ENCODE measurements at places on chromosomes 2 and 18.

DNA sequence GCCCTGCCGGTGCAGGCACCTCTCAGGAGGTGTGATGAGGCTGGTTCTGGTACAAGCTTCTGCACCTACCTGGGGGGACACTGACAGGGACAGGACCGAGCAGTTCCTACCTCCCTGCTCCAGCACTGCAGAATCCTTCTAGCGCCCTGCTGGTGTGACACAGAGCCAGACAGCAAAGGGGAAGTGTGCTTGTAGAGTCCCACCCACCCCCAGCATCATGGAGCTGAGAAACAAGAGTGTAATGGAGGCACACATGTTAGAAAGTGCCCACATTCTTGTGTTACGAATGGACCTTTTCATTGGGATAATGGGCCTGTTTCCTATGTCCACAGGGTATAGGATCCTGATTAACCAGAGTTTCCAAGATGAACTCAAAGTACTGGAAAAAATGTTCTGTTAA is 38.3 kb downstream of the OXER1 start:
- no peak for DNase-seq

DNA sequence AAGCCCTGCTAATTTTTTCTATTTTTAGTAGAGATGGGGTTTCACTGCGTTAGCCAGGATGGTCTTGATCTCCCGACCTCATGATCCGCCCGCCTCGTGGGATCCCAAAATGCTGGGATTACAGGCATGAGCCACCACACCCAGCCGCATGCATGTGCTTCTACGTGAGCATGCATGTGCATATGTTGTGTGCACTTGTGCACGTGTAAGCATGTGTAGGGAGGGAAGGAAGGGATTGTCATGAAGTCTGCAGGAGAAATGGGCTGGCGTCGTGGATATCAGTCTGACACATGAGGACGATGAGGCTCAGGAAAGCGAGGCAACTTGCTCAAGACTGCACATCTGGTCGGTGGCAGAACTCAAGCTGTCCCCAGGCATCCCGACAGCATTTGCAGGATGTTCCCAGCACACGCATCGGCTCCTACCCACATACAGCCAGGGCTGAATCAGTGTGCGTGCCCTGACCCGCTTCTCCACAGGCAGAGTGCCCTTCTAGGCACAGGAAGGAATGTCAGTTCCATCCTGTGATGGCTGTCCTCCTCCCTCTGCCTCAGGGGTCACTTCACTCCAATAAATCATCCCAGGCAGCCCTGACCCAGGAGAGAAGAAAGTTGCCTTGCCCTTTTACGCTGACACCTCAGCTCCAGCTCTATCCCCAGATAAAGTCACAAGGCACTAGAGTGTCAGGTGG is 49.9 kb upstream of the SLC14A2 start:
- DNase-seq: no peak

DNA sequence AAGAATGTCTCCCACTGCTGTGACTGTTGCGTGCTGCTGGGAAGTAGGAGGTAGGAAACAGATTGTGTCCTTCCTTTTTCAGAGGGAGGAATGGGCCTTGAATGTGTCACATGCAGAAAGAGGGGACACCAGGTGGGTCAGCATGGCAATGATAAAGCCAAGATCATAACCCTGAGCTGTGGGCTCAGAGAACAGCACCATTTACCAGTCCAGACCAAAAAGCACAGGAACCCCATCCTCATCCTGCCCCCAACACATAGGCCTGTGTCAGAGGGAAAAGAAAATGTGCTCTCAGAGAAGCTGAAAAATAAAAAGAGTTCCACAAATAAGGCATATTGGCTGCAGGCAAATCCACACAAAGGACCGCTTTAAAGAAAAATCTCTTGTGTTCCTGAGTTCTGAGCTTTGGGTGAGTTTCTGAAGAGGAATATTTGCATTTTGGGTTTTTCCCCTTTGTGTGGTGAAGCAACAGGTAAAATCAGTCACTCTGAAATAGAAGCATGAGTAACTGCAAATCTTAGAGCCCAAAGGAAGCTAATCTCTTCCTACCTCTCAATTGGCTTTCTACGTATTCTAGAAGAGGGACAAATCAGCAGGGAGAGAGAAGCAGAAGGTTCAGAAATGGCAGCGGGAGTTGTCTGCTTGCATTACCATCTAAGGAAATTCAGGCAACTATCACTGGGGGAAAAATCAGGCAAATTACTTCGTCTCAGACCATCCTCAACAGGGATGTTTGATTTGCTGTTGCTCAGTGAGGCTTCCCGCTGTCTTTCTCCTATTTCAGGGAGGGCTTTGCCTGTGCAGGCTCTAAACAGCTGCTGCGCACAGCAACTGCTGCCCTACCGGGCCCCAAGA is 106.8 kb downstream of the BCL11A start:
- no peak for DNase-seq

DNA sequence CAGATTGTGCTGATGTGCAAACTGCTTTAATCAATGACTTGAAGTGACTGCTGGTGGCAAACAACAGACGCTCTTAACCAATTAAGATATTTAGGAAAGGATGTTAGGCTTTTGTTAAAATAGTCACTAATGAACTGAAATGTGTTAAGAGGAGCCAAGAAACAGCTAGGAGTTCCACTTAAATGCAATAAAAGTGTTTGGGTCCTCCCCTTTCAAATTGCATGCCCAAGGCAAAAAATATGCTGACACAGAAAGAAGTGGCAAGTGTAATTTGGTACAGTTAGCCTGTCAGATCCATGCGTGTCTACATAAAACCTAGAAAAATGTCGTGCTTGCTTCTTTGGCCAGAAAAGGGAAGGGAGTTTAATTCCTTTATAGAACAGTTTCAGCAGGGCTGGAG is 61.9 kb downstream of the XRCC5 start:
- DNase-seq: no peak

- DNase-seq: no peak
Measured at GRCh38 chr18:75809926-75810255, 382.4 kb upstream of the SMIM21 start.

- no peak for DNase-seq
Measured at GRCh38 chr2:113734185-113734584, 22.3 kb downstream of the SLC35F5 start.

DNA sequence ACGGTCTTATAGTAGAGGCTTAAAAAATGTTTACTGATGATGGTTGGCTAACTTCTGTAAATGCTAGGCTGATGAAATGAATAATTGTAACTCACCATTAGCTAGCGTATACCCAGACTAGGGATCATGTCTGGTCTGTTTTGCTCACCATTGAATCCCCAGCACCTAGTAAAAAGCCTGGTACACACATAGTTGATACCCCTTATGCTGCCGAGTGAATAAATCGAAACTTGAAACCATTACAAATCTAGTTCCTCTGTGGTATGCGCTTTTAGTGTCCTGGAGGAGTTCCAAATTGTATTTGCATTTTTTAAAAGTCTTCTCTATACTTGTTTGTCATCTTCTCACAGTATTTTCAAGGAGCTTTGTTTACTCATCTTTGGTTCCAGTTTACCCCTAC is 1.3 kb downstream of the TAF1B start:
- DNase-seq: no peak

GRCh38 chr18:10499230-10499629 is 26.6 kb upstream of the NAPG start:
- DNase-seq: no peak

- no peak for DNase-seq
Measured at GRCh38 chr2:24517247-24517646, 26.2 kb downstream of the NCOA1 start.

GRCh38 chr2:155190342-155190741 is 491.8 kb downstream of the KCNJ3 start:
- DNase-seq: no peak

GRCh38 chr2:3672861-3673678 is 15.1 kb downstream of the ALLC start:
- no peak for DNase-seq

DNA sequence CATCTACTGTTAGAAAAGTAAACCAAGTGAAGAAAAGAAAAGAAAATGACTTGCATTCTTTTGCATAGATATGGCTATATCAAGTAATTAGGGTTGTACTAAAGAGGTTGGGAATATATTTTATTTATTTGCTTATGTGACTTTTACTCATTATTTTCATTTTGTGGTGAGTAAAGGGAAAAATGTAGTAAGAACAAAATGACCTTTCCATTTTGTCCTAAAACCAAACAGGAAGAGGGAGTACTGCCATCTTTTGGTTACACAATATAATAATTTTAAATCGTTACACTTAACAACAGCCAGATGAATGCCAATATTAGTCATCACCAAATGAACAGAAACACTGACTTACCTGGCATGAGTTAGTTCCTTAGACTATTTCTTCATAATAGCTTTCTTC is 47.3 kb upstream of the NDUFV2 start:
- DNase-seq: peak; percentile 69

- no peak for DNase-seq
Measured at GRCh38 chr2:126645211-126645618, 10.7 kb upstream of the GYPC start.

GRCh38 chr2:174334781-174335251 is at the start of gene SP9:
SP9 (plus strand) TSS chr2:174334954; CDS start chr2:174335093, 139 bp downstream.
- DNase-seq: peak; percentile 89

GRCh38 chr2:174729797-174730697 is 34.2 kb downstream of the CHRNA1 start:
- DNase-seq: no peak

DNA sequence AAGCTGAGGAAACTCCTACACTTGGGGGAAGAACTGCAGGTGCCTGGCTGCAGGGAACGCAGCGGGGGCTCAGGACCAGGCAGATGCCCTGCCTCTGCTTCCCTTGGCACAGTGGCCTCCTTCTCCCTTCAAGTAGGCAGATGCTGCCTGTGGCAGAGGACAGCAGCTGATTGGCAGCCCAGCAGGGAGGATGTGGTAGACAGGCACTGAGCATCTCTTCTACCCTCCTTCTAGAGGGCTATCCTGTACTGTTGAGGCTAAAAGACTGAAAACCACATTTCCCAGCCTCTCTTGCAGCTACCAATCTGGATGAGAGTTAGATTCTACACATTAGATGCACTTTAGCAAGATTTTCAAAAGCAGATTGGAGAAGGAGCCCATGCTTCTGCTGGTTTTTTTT is 105.7 kb downstream of the MSH2 start:
- no peak for DNase-seq

GRCh38 chr18:3012136-3013023 is 564 bp downstream of the LPIN2 start:
- DNase-seq: no peak

DNA sequence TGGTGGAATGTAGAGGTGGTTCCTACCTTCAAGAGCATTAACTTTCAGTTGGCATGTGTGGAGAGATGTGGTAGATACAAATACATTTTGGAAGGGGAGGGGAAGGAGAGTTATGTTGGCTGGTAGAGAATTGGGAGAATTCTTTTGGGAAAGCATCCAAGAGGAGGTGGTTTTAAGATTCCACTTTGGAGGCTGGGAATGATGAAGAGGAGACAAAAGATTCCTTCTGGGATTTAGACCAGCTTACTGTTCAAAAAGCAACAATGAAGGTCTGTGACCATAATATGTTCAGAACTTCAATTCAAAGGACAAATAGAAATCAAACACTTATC is 120.8 kb upstream of the FOSL2 start:
- DNase-seq: no peak

- DNase-seq: no peak
Measured at GRCh38 chr18:31957728-31958127, 14.8 kb upstream of the TRAPPC8 start.

GRCh38 chr2:16958266-16958665 is 292.6 kb upstream of the CYRIA start:
- no peak for DNase-seq

DNA sequence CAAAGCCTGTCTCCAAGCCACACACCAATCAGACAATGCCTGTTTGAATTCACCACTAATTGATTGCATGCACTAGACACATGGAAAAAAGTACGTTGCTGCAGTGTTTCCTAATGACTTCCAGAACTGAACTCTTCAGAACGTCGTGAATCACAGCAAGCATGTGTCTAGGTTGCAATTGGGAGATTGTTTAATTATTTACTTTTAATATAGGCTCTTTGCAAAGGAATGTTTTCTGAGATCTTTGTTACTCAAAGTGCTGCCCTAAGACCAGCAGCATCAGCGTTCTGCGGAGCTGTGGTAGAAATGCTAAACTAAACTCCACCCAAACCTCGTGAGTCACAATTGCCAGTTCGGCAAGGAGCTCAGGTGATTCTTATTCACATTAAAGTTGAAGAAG is 52.7 kb upstream of the CCDC68 start:
- DNase-seq: peak; percentile 25

DNA sequence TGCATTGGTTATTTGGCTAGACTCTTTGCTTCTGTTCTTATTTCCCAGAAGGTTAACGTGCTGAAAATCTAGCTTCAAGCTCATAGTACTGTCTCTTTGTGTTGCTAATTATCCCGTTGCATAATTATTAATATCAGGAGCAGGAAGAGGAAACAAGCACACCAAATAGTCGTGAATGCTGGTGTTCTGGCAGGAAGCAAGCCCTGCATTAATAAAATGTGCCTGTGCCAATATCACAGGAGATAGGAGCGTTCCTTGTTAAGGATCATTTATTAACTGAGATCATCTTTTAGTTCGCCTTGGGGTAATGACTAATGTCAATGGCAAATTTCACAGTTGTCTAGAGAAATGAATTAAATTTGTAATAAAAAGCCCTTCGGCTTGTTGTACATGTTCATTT is 893.0 kb upstream of the POU3F3 start:
- DNase-seq: no peak

DNA sequence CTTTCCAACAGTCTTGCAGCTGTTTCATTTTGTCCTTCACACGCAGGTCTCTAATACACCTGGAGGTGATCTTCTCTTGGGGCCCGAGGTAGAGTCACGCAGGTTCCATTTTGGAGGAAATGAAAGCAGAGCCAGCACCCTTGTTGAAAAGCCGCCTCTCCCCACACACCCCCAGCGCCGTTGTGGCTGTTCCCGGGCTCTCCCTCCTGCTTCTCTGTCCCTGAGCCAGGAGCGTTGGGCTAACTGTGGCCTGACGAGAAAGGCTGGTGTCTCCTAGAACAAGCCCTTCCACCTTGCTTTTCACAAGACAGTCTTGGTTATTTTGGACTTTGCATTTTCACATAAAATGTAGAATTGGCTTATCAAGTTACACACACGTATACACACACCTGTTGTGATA is 16.3 kb downstream of the SNED1 start:
- no peak for DNase-seq

- DNase-seq: no peak
Measured at GRCh38 chr2:176844461-176844860, 368.1 kb upstream of the HNRNPA3 start.

- DNase-seq: no peak
Measured at GRCh38 chr2:177010861-177011260, 201.7 kb upstream of the HNRNPA3 start.

DNA sequence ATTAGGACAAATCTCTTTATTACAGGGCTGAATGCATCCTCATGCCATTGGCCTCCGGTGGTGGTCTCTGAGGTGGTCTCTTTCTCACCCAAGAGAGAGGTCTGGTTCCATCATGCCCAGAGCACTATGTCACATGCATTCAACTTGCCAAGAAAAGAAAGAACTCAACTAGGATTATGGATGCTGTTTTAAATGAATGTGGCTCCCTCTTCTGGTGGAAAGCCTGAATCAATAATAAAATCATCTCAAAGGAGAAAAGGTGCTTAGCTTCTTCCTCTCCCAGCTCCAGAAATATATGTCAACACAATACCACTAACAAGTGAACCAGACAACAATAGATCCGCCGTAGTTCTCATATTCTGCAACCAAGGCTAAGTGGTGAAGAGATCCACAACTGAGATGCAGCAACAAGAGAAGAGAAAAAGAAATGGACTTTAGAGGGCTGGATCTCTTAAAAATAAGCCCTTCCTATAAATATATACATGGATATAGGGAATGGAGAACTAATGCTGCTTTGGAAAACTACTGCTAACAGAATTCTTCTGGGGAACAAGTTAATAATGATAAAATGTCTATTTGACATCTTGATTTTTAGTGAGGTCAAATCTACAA is 396.8 kb downstream of the NCKAP5 start:
- DNase-seq: peak; percentile 34
